Stimulated activated CD4-positive, alpha-beta T cell treated with anti-CD3 and anti-CD28 coated beads, Interleukin-1b, Interleukin-23, amount 100 ng/mL, for 1 hour (primary cell): ENCODE measurements at places on chromosomes 2 and 18.

DNA sequence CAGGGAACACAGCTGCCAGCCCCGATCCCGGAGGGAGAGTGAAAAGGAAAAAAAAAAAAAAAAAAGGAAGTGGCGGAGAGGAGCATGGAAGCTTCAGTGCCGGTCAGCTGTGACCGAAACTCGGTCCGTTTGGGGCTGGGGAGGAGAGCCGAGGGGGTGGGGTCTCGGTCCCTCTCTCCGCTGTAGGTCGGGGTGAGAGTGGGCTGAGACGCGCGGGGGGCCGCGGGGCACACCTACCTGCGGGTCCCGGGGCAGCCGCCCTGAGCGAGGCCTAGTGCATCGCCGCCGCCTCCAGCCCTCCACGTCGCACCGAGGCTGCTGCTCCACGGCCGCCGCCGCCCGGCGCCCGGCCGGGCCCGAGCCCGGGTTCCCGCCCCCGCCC, 536 bp downstream of the VPS54 start:
- peak; percentile 5 for DNase-seq

GRCh38 chr2:30631051-30631671, 176.1 kb downstream of the CAPN13 start:
- DNase-seq = no peak

DNA sequence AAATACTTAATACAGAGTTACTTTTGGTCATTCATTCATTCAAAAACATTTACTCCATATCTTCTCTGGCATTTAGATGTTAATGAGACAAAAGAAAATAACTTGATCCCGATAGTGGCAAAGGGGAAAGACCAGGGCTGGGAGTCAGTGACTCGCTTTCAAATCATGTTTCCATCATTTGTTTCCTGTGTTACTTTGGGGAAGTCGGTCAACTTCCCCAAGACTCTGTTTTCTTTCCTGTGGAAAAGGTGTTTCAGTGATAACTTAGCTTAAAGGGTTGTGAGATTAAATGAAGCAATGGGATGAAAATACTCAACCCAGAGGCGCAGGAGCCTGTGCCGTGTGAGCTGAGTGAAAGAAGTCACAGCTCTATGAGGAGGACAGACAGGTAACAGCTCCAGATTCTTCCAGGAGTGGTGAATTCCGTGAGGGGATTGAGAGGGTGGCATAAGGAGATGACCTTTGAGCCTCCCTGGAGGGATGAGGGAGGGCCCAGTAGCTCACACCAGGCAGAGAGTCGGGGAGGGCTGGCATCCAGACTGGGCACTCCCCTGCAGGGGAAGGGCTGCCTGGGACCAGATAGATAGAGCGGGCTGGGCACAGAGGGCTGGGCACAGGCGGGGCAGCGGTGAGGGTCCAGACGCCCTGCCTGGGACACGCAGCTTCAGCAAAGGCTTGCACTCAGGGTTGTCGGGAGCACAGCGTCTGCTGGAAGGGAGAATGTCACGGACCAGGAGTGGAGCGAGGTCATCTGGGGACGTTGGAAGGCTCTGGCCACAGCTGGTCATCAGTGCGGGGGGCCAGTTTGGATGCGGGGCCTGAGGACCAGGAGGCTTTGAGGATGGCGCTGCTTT, 70.1 kb downstream of the TSHZ1 start:
- no peak for DNase-seq

- peak; percentile 42 for DNase-seq
Measured at GRCh38 chr2:43611987-43612894, 16.4 kb upstream of the THADA start.

- DNase-seq = no peak
Measured at GRCh38 chr2:70523996-70524965, 29.3 kb downstream of the TGFA start.

GRCh38 chr2:196530910-196531309, 108.6 kb upstream of the CCDC150 start:
- DNase-seq = no peak

GRCh38 chr18:63130176-63130575, 189.4 kb downstream of the BCL2 start:
- no peak for DNase-seq

DNA sequence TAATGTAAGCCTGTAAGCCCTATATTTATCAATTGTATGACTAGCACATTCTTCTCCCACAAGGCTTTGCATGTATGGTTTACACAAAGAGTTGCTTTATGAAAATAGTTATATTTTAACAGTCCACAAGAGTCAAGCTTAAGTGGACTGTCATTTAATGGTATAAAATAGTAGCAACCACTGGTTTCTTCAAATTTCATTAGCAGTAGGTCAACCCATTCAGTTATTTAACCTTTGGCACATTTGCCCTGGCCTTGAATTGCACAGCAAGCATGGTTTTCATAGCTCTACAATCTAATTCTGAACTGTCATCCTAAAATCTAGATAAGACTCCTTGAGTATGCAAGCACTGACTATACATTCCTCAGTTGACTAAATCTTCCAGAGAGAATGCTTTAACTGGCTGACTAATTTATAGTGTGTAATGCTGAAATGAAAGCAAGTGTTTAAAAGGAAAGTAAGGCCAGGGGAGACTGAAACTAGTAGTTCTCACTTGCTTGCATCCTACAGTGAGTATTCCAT, 1.8 kb downstream of the DPP4 start:
- DNase-seq = no peak
